ENCODE measurements at places on chromosomes 13 and 19. TPM values are rescaled to one million over a fixed set of nuclear protein-coding genes. Genes with fewer than 3 reads are reported as not detected.

The CD33 gene
- 22.3 TPM for total RNA-seq

The KLK14 gene
- total RNA-seq, result not detected

GRCh38 chr19:45443462-45444317 lies 20.0 kb upstream of the ERCC1 start:
- DNase-seq, result peak; percentile 96

GRCh38 chr19:56732976-56733375 lies 61.4 kb upstream of the ZNF835 start:
- no peak for DNase-seq

- no peak for DNase-seq
Observed at GRCh38 chr19:1807030-1807694, 4.9 kb downstream of the ATP8B3 start.

DNA sequence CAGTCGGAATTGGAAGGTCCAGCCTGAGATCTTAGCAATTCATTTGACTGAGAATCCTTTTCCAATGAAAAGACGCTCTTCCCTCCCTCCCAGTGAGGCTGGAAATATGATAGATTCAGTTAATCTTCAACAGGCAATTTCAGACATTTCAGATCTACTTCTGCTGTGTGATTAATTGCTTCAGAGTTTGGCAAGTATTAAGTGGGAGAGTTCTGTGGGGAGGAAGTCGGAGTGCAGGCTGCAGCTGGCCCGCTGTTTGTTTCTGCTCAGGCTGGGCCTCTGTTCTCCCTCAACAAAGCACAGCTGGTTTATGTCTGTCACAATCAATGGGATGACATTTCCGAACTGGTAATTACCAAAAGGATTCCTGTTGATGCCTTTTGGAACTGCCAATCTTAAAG lies 178.2 kb downstream of the NDFIP2 start:
- DNase-seq, result no peak

DNA sequence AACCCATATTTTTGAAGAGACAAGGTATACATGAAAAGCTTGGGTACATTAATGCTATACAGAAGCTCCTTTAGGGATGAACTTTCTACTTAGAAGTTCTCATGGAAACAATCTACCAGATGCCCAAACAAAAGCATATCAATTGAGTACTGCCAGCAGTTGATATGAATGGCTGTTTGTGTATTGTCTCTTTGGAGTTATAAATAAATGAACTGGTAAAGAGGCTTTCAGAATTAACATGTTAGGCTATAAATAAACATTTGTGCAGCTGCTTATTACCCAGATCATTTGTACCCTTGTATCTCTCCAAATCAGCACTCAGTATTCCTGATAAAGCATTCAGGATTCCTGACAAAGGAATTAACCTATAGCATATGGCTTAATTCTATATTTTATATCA lies 418.9 kb downstream of the FGF14 start:
- no peak for DNase-seq

GRCh38 chr19:35718345-35719041 lies 690 bp downstream of the KMT2B start:
- no peak for DNase-seq

- no peak for DNase-seq
Observed at GRCh38 chr13:44420376-44421220, 47.0 kb downstream of the SERP2 start.

GRCh38 chr13:23175920-23176319 lies 4.9 kb upstream of the SGCG start:
- DNase-seq, result no peak

DNA sequence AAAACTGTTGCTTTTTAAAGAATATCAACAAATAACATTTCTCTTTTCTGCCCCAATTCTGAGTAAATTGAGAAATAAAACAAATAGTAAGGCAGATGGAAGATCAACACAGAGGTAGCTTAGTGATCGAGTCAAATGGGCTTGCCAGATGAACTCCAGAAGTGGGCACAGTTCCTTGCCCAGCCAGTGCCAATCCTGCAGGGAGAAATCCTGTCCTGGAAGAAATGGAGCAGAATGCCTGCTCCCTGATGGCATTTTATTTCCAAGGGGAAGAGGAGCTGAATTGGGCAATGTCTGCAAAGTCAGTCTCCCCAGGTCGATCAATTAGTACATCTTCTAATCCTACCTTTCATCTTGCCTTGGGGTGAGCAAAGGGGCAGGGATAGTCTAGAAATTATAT lies 225.3 kb downstream of the NHLRC3 start:
- DNase-seq, result no peak

- DNase-seq, result no peak
Observed at GRCh38 chr13:85930108-85930507, 130.9 kb upstream of the SLITRK6 start.

GRCh38 chr13:99002172-99002710 lies 24.4 kb upstream of the DOCK9 start:
- no peak for DNase-seq

GRCh38 chr19:14318873-14319272 lies 62.4 kb upstream of the ADGRE5 start:
- no peak for DNase-seq

DNA sequence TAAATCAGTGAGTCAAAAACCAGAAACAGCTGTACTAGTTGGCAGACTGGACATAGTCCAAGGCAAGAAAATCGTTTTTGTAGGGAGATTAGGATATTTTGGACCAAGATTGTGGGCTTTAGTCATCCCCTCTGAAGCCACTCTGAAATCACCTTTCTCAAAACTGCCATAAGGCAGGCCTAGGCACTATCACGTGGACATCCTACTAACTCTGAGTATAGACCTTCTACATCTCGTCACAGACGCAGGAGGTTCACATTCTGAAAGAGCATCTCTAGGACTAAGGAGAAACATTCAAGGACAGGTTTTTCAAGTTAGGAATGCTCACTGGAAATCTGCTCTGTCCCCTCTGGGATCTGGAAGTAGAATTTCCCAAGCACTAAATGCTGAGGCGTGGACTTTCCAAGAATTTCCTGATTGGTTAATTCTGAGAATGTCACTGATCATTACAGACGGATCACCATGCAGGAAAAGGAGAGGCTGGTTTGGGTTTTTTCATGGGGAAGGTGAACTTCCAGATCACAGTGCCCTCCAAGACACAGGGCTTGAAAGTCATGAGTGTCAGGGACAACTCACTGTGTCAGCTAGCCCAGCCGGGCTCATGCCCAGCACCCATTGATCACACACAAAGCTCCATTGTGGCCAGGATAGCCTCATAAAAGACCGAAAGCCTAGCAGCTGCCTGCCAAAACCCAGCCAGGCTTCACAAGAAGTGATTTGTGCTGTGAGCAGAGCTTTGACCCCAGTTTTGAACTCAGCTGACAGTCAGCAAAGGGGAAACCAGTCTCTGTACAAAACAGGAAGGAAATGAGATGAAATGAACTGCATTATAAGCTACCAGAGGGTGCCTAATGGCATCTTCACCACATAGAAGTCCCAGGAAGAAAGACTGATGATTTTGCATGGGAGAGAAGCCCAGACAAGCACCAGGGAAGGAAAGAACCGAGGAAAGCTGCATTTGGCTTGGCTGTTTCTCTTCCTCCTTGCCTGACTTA lies 2.7 kb upstream of the RUBCNL start:
- no peak for DNase-seq

GRCh38 chr13:83804356-83804962 lies 77.8 kb downstream of the SLITRK1 start:
- no peak for DNase-seq

- DNase-seq, result no peak
Observed at GRCh38 chr13:50529154-50529882, 314.2 kb downstream of the DLEU7 start.
